ENCODE measurements at places on chromosomes 6 and 20.

DNA sequence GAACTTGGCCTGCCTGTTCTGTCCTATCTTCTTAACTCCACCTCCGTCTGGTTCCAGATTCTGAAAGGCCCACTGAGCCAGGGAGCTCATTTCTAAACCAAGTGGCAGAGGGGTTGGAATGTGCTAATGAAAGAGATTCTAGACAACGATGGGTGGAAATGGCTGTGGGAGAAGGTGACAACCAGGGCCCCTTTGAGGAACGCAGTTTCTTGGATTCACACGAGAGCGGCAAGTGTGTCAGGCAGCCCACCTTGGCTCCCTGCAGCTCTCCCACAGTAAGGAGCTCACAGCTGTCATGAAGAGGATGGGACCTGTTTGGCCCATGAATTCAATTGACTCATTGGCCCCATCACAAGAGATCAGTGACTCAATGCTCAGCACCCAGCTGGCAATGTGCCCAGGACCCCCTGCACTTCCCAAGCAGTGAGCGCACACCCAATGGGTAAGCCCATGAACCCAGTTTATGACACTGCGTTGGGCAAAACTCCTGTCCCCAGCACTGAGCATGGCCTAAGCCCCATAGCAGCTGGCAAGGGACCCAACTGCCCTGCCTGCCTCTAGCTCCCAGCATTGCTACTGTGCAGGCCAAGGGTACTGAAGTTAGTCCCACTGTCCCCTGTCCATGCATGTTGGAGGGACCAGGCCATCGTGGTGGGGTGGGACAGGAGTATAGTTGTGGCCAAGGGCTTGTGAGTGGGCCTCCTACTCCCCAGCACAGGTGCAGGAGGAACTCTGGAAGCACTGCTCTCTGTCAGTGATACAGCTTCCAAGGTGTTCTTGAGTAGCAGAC, 16.4 kb downstream of the MRPS18A start:
- no peak for DNase-seq

GRCh38 chr6:105869835-105870440, 216.2 kb upstream of the PRDM1 start:
- no peak for DNase-seq

DNA sequence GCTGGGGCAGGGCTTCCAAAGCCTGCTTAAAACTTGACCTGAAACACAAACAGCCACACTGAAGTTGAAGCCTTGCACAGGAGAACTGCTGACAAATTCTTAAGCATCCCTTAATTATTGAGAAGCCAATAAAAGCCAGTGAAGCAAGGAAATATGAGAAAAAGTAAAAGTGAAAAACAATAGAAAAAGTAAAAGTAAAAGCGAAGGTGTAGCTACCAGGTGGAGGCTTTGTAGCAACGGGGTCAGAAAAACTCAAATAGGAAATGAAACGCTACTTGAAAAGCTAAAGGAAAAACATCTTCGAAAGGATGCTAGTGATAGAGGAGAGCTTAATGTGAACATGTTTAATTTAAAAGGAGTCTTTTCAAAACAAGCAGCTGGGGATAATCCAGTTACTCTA, 97.4 kb downstream of the IRF4 start:
- no peak for DNase-seq

DNA sequence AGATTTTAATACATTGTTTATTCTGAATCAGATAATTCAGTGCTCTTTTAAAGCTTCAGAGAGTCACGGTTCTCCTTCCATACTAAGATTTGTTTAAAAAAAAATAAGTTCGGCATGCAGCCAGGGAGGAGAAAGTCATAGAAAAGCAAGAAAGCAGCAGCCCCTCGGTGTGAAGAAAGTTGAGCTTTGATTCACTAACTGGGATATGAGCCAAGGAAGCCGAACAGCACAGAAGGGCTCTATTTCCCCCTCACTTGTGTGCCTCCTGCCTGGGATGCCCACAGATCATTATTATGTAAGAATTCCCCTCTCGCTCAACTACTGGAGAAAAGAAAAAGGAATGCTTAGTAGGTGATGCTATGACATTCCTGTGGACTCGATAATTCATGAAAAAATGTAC, 69.3 kb upstream of the SYNJ2 start:
- DNase-seq, result peak; percentile 48

- DNase-seq, result no peak
Measured at GRCh38 chr20:45991616-45992015, 17.1 kb upstream of the MMP9 start.

DNA sequence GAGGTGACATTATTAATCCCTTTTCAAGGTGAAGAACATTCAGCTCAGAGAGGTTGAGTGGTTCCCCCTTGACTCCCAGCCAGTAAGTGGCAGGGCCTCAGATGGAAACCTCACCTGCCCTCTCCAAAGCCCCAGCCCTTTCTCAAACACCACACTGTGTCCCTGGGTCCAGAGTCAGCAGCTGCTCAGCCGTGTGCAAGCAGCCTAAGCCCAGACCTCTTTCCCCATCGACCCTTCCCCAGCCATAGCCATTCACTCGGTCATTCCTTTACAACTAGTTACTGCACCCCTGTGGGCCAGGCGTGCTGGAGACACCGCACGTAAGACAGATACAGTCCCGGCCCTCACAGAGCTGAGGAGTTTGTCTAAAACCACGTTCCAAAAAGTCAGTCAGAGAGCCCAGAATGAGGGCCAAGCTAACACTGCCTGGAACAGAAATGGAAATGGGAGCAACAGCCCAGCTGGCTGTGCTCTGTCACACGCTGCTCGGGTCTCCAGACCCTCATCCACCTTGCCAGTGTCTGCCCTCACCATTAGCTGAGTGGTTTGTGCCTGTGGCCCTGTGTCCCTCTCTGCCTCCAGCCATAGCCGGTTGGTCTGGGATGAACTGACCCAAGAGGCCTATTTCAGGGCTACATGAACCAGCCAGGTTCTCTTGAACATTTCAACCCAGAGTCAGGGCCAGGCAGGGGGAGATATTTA, 29.6 kb downstream of the ZC3H12D start:
- DNase-seq, result no peak
